ENCODE measurements at places on chromosomes 2 and 18. TPM values are rescaled to one million over a fixed set of nuclear protein-coding genes. Genes with fewer than 3 reads are reported as not detected.

The KLHL14 gene
- 17.2 TPM for total RNA-seq

The WNT10A gene
- 2.9 TPM for total RNA-seq

The UGT1A3 gene
- not detected for total RNA-seq

The VIT gene
- not detected for total RNA-seq

The DCC gene
- total RNA-seq: not detected

The NEB gene
- 1.4 TPM for total RNA-seq

The STAT4 gene
- not detected for total RNA-seq

The DNAH6 gene
- 0.15 TPM for total RNA-seq

The EFEMP1 gene
- total RNA-seq: not detected

The SCG2 gene
- total RNA-seq: not detected

The ARHGAP28 gene
- not detected for total RNA-seq

The FSHR gene
- not detected for total RNA-seq

The FAM136A gene
- total RNA-seq: 89.4 TPM
